Gastrocnemius medialis (tissue), 4 donors: ENCODE measurements at places on chromosomes 12 and 14. TPM values are rescaled to one million over a fixed set of nuclear protein-coding genes. Genes with fewer than 3 reads are reported as not detected.
A peak's percentile ranks its signal among the peaks of the same experiment; 100 is the strongest.

- H3K27ac ChIP-seq, result no peak overlapping the region
- DNase-seq, result no peak
- H3K27me3 ChIP-seq, result no peaks in the 10 kb centered on the region
- no peak overlapping the region for H3K4me3 ChIP-seq
- H3K4me1 ChIP-seq, result no peaks in the 10 kb centered on the region
- no peaks in the 10 kb centered on the region for H3K36me3 ChIP-seq
Observed at GRCh38 chr12:68673788-68674187, 13.0 kb upstream of the NUP107 start.

DNA sequence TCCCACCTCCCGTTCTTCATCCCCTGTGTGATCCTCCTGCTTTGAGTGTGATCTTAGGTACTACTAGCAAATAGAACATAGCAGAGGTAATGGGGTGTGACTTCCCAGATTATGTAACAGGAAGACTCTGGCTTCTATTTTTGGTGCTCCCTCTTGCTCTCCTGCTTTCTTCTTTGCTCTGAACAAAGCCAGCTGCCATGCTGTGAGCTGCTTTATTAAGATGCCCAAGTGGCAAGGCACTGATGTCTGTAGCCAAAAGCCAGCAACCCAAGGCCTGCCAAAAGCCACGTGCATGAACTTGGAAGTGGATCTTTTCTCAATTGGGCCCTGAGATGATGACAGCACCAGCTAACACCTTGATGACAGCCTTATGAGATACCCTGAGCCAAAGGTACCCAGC, 5.8 kb upstream of the MFAP5 start:
- no peaks in the 10 kb centered on the region for H3K4me1 ChIP-seq
- no peak for DNase-seq
- H3K36me3 ChIP-seq, result no peaks in the 10 kb centered on the region
- H3K27me3 ChIP-seq, result no peaks in the 10 kb centered on the region

GRCh38 chr12:90274407-90274806, 565.8 kb upstream of the ATP2B1 start:
- H3K4me1 ChIP-seq, result no peaks in the 10 kb centered on the region
- no peaks in the 10 kb centered on the region for H3K27me3 ChIP-seq
- no peak overlapping the region for H3K4me3 ChIP-seq
- DNase-seq, result no peak

The KCNJ8 gene
- total RNA-seq, result 14.1 TPM

The DAO gene
- not detected for total RNA-seq

The CLECL1 gene
- not detected for total RNA-seq

DNA sequence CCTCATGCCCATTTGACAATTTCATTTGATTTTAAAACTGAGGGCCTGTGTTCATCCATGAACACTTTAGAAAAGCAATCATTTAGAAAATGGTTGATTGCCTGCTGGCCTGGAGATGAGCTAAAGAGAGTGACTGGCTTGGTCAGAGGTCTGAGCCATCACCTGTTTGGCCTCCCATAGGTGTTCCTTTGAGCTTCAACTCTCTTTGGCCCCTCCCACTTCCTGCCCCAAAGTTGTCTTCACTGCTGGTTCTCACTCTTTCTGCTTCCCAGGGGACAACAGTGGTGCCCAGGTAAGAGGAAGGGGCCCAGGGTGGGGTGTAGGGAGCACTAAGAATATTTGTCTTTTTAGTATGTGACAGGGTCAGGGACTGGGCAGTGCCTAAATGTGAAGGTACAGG, 4.9 kb upstream of the TCP11L2 start:
- H3K4me3 ChIP-seq, result no peak overlapping the region
- no peaks in the 10 kb centered on the region for H3K27me3 ChIP-seq
- no peak overlapping the region for H3K27ac ChIP-seq
- DNase-seq, result no peak

The FOXN4 gene
- total RNA-seq, result not detected

The BDKRB2 gene
- 0.10 TPM for total RNA-seq

The PDZRN4 gene
- 1.7 TPM for total RNA-seq

DNA sequence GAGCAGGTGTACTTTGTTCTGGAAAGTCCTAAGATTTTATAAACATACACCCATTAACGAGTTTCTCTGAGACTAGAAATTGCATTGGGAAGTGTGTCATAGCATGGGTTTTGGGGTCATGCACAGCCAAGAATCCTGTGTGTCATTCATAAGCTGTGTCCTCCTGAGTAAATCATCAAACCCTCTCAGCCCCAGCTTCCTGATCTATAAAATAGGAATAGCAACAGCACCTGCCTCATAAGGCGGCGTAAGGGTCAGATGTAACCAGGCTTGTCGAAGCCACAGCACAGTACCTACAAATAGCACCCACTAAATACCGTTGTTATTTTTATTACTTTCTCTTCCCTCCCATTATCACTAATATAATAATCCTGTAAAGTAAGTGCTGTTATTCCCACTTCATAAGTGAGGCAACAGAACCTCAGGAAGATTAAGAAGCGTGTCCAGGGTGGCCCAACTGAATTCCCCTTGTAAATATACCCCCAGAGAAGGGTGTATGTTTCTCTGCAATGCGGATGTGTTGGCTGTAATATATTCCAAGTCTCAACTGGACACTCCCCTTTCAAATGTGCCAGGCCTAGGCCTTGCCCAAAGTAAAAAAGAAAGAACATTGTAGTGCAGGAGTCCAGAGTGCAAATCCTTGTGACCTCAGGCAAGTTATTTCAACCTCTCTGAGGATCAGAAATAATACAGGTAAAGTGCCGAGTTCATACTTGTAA, 188.3 kb upstream of the BCL2L14 start:
- no peak for DNase-seq
- H3K27ac ChIP-seq, result peak overlapping the region; percentile 36
- peaks cover 15% of the 10 kb centered on the region for H3K4me1 ChIP-seq

- H3K27me3 ChIP-seq, result no peaks in the 10 kb centered on the region
- no peak overlapping the region for H3K27ac ChIP-seq
- no peaks in the 10 kb centered on the region for H3K4me1 ChIP-seq
Observed at GRCh38 chr12:12098691-12099015, 27.9 kb downstream of the BCL2L14 start.

DNA sequence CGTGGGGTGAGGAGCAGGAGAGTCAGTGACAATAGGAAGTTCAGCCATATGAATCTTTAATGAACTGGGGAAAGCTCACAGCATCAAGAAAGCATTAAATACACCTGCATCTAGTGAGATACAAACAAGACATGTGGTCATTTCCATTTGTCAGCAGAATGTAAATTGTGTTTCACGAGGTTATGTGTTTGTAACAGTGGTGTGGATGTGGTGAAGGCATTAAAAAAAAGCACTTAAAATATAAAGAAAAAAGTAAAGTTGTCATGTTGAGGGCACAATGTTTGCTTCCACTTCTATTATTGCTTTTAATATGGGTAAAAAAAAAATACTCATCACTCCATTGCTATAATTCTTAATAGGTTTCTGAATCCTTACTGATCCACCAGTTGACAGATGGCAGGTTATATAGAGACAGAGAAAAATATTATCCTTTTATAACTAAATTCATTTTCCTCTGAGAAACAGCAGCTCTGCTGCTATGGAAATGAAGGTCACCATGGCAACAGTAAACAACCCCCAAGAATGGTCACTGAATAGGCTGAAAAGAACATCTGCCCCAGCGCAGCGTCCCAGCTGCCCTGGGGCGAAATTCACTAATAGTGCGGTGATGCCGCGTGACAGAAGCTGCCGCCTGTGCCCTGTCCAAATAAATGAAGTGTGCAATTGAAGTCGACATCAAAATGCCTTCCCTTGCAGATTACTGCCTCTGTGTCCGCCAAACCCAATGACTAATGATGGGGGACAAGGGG, 226.1 kb downstream of the FOXN3 start:
- H3K36me3 ChIP-seq, result no peaks in the 10 kb centered on the region
- no peak overlapping the region for H3K4me3 ChIP-seq
- DNase-seq, result no peak
- H3K27me3 ChIP-seq, result no peaks in the 10 kb centered on the region
- peaks cover 28% of the 10 kb centered on the region for H3K4me1 ChIP-seq

- H3K27me3 ChIP-seq, result peaks cover 16% of the 10 kb centered on the region
- no peaks in the 10 kb centered on the region for H3K36me3 ChIP-seq
- no peak overlapping the region for H3K27ac ChIP-seq
- no peak for DNase-seq
Observed at GRCh38 chr12:211639-212414, 2.1 kb downstream of the SLC6A12 start.

The PLEKHD1 gene
- total RNA-seq, result not detected

The CLEC2A gene
- total RNA-seq, result not detected

DNA sequence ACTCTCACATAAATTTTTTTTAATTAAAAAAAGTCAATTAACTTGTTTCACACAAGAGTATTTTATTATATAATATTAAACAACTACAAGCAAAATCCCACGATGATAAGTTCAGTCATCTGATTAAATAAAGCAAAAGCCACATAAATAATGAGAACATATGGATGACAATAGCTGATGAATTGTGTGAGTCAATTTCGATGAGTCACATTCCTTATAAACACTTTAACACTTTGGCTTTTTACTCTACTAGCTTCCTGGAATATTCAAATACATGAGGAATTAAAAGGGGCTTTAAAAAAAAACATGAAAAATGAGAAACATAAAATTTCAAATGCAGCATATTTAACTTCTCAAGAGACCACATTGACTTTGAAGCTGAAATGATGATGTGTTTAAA, 95.3 kb downstream of the BCAT1 start:
- no peak overlapping the region for H3K4me3 ChIP-seq
- DNase-seq, result no peak
- H3K27me3 ChIP-seq, result no peaks in the 10 kb centered on the region
- H3K36me3 ChIP-seq, result no peaks in the 10 kb centered on the region

The ACRBP gene
- 0.71 TPM for total RNA-seq

GRCh38 chr12:3540387-3540990, 49.5 kb downstream of the PRMT8 start:
- no peak overlapping the region for H3K27ac ChIP-seq
- DNase-seq, result no peak
- peaks cover 8% of the 10 kb centered on the region for H3K4me1 ChIP-seq
- H3K36me3 ChIP-seq, result no peaks in the 10 kb centered on the region

- no peaks in the 10 kb centered on the region for H3K4me1 ChIP-seq
- no peak overlapping the region for H3K4me3 ChIP-seq
- no peak overlapping the region for H3K27ac ChIP-seq
- H3K36me3 ChIP-seq, result peaks cover 21% of the 10 kb centered on the region
- H3K27me3 ChIP-seq, result no peaks in the 10 kb centered on the region
Observed at GRCh38 chr14:59507063-59507751, 22.9 kb downstream of the JKAMP start.

- no peaks in the 10 kb centered on the region for H3K27me3 ChIP-seq
- H3K27ac ChIP-seq, result no peak overlapping the region
- H3K4me1 ChIP-seq, result peaks cover 7% of the 10 kb centered on the region
- peak overlapping the region; percentile 61 for H3K4me3 ChIP-seq
- DNase-seq, result no peak
Observed at GRCh38 chr12:132560364-132560613, 50.1 kb downstream of the LRCOL1 start.

The HNF1A gene
- not detected for total RNA-seq

The FOXA1 gene
- 0.44 TPM for total RNA-seq

- H3K36me3 ChIP-seq, result no peaks in the 10 kb centered on the region
- DNase-seq, result no peak
- no peak overlapping the region for H3K4me3 ChIP-seq
- H3K27ac ChIP-seq, result no peak overlapping the region
- H3K4me1 ChIP-seq, result no peaks in the 10 kb centered on the region
Observed at GRCh38 chr14:76181546-76181945, 29.8 kb downstream of the GPATCH2L start.

- peaks cover 20% of the 10 kb centered on the region for H3K27me3 ChIP-seq
- peaks cover 5% of the 10 kb centered on the region for H3K4me1 ChIP-seq
- H3K4me3 ChIP-seq, result no peak overlapping the region
- DNase-seq, result no peak
Observed at GRCh38 chr12:57470286-57470969, 9.2 kb downstream of the ARHGAP9 start.

DNA sequence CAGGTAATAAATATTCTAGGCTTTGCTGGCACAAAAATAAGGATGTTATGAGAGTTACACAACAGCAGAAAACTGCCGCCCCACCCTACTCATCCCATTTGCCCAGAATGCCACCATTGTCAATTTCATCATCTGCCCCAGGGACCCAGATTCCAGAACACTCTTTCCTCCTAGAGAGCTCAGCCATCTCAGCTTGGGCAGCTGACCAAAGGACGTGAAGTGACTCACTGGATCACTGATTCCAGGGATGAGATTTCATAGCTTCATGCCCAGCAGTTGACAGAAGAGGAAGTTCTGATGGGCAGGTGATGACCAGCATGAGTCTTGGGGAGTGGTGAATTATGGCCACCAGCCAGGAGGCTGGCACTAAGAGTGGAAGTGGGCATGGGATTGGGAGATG, 450.3 kb downstream of the RMST start:
- H3K36me3 ChIP-seq, result no peaks in the 10 kb centered on the region
- H3K4me1 ChIP-seq, result no peaks in the 10 kb centered on the region
- H3K27me3 ChIP-seq, result no peaks in the 10 kb centered on the region
- peak; percentile 36 for DNase-seq

DNA sequence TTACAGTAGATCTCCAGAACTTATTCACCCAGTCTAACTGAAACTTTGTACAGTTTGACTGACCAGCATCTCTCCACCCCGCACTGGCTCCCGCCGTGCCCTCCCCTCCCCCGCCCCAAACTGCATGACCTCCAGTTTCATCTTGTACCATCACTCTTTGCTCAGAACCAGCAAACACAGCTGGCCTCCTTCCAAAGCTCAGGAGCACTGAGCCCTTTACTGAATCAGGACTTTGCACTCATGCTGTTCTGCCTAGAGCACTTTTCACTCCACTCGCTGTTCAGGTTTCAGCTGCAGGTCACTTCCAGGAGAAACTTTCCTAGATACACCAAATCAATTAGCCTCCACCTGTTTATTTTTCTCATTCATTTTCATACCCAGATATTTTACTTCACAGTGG, 455.3 kb upstream of the PDE3A start:
- H3K4me3 ChIP-seq, result no peak overlapping the region
- no peaks in the 10 kb centered on the region for H3K36me3 ChIP-seq
- DNase-seq, result no peak

GRCh38 chr14:44396226-44396625, 110.9 kb downstream of the FSCB start:
- no peak overlapping the region for H3K4me3 ChIP-seq
- H3K27ac ChIP-seq, result no peak overlapping the region
- no peaks in the 10 kb centered on the region for H3K27me3 ChIP-seq
- no peak for DNase-seq
- no peaks in the 10 kb centered on the region for H3K36me3 ChIP-seq
- no peaks in the 10 kb centered on the region for H3K4me1 ChIP-seq

DNA sequence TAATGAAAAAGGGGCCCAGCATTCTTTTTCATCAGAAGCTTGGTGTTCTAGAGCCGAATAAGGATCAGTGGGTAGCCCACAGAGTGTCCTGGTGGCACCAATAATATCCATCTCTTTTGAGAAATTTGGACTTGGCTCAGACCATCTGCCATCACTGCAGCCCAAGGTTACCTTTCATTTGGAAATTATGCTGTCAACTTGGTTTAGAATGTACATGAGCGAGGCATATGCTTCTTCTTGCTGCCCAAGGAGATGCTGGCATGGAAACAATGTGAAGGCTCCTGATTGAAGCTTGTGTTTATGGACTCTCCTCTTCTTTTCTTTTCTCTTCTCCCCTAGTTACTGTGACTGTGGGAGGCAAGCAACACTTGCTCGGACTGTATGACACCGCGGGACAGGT, 50.0 kb downstream of the GPHB5 start:
- no peak overlapping the region for H3K27ac ChIP-seq
- no peaks in the 10 kb centered on the region for H3K4me1 ChIP-seq
- no peak for DNase-seq
- H3K36me3 ChIP-seq, result no peaks in the 10 kb centered on the region
- no peaks in the 10 kb centered on the region for H3K27me3 ChIP-seq
